ENCODE measurements at places on chromosomes 2 and 18.

GRCh38 chr18:57856557-57857280 lies 53.6 kb upstream of the ATP8B1 start:
- DNase-seq = peak; percentile 97

- DNase-seq = no peak
These were observed 4.2 kb downstream of the OTX1 start for GRCh38 chr2:63054841-63055225.

DNA sequence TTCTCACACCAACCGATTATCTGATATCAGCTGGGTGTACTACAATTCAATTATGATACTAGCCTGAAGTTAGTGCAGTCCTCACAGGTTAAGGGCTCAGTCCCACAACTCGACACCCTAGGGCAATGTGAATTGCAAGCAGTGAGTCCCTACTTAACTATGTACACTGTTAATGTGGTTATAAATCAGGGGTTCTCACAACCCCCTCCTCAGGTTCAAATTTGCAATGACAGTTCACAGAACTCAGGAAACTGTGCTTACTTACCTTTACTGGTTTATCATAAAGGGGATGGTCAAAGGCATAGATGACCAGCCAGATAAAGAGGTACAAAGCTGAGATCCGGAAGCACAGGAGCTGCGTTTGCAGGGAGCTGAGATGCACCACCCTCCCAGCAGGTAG lies 1379.1 kb upstream of the CDH2 start:
- no peak for DNase-seq

DNA sequence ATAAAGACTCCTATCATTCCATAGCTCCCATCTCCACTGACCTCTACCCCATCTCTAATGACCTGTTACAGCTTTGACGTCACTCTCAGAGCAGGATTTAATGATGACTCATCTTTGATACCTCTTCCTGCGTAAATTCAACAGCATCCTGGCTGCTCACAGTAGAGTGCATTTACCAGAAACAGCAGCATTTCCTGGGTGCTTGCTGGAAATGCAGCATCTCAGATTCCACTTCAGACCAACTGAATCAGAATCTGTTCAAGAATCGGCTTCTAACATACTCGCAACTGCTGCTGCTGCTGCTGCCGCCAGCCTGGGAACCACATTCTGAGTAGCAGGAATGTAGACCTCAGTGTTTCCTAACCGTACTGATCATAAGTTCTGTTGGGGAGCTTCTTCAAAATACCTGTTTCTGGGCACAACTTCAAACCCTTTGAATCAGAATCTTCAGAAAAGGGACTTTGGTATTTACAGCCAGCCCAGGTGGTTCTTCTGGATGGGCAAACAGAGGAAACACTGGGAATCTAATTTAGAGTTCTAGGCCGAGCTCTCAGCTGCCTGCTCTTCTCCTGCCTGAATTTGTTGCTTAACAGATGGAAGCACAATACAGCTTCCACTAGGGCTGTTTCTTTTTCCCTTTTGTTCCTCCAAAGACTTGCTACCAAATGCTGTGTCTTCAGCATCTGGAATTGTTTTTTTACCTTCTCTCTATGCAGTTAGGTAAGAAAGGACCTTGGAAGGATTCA lies 241.4 kb downstream of the NCKAP5 start:
- no peak for DNase-seq

GRCh38 chr2:160338901-160339685 lies 139.0 kb upstream of the ITGB6 start:
- DNase-seq = no peak

GRCh38 chr2:54329482-54330161 lies 73.6 kb upstream of the TSPYL6 start:
- no peak for DNase-seq

DNA sequence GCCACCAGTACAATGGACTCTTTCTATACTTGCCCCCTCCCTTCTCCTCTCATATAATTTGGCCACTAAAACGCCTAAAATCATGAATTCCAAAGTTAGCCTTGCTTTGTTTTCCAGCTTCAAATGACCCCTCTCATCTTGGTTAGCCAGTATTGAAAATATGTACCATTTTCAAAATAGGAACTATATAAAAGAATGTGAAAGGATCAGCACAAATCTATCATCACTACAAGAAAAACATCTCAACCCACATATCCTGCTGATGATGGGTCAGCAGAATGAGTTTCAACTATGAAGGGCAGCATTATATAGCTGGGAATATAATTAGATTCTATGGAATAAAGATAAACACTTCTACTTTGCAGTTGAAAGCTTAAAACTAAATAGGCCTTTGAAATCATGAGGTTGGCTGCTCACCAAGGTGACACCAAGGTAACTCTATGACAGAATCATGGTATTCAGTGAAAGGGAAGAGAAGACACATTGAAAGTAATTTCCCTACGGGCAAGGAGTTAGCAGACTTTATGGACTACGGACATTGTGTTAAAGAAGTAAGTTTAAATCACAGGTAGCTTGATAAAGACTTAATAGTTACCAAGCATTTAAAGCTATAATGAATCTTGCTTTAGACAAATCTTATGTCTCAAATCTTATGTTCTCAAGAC lies 873.0 kb downstream of the CPS1 start:
- no peak for DNase-seq

DNA sequence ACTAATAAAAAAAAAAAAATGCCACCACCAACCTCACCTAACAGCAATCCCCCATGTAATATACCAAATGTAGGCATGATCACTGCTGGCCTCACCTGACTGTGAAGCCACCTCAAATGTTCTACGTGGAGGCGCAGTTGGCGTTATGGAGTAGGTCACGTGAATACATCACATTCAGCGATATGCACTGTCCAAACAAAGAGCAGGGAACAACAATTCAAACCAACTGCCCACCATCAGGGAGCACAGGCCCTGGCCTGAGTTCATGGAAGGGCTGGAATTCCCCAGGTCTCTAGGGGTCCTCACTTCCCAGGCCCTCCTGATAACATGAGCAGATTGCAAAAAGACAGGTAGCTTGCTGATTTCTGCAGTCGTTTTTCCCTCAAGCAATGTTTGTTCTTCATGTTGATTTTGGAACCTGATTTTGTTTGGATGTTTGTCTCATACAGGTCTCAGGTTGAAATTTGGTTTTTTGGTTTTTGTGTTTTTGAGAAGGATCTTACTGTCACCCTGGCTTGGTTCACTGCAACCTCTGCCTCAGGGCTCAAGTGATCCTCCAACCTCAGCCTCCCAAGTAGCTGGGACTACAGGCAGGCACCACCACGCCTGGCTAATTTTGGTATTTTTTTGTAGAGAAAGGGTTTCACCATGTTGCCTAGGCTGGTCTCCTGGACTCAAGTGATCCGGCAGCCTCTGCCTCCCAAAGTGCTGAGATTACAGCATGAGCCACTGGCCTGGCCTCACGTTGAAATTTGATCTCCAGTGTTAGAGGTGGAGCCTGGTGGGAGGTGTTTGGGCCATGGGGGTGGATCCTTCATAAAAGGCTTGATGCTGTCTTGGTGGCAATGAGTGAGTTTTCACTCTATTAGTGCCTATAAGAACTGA lies 15.5 kb downstream of the TBC1D8 start:
- DNase-seq = no peak

GRCh38 chr2:12467303-12467702 lies 249.4 kb upstream of the TRIB2 start:
- no peak for DNase-seq

DNA sequence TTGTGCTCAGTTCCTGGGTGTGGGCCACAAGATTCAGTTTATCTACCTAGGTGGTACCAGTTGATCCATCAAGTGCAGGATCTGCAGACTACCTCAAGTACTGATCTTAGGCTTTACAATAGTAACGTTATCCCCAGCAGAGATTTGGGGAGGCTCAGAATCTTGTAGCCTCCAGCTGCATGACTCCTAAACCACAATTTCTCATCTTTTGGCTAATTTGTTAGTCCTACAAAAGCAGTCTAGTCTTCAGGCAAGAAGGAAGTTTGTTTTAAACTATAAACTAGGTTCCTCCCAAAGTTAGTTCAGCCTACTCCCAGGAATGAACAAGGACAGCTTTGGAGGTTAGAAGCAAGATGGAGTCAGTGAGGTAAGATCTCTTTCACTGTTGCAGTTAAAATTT lies 213.5 kb upstream of the PIEZO2 start:
- no peak for DNase-seq

DNA sequence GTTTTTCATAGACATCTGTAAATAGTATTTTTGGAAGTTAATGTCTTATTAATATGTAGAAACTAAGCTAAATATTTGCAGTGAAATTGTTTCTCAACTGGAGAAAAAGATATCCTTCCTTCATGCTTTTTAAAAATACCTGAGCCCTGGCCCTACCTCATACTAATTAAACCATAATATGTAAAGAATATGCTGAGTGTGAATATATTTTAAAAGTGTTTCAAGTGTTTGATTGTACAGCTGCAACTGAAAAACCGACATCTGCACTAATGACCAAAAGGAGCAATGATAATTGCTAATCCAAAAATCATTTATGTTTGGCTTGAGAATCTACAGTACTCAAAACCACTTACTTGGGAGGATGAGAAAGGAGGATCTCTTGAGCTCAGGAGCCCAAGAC lies 156.7 kb downstream of the MBD5 start:
- peak; percentile 38 for DNase-seq

- peak; percentile 73 for DNase-seq
These were observed 61.5 kb upstream of the KLF7 start for GRCh38 chr2:207227062-207227748.

DNA sequence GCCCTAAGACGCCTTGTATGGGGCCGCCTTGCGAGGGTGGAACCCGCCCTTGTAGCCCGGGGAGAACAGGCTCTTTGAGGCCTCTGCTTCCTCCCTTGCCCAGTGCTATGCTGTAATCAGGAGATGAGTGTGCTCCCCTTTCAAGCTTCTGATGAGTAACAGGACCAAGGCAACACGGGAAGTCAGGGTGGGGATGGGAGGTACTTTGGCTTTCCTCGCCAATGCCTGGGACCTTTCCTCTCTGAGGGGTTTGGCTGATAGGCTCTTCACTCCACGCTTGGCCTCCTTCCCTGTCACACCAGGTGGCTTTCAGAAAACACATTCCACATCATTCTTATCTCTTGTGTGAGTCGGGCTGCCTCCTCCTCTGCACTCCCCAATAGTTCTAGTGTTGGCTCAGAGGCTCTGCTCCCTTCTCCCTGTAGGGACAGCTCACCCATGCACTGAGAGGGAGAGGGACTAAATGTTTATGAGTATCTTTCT lies 223.7 kb upstream of the TRIB2 start:
- DNase-seq = no peak

DNA sequence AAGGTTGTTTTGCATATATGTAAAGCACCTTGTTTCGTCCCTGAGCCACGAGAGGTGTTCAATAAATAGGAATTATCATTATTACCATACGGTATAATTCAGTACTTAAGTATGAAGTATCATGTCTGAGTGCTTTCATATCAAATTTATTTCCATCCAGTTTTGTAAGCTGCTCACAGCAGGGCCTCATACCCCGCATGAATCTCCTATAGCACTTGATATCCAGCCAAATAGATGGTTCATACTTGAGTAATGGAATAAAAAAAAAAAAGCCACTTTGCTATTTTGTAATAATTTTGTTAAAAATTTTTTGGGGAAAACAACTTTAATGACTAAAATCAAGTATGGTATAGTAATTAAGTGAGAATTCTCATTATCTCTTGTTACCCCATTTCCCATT lies 160.8 kb upstream of the NOSTRIN start:
- DNase-seq = no peak

GRCh38 chr18:62329691-62330454 lies 4.8 kb downstream of the TNFRSF11A start:
- no peak for DNase-seq

GRCh38 chr2:211877061-211877460 lies 661.5 kb downstream of the ERBB4 start:
- DNase-seq = no peak

GRCh38 chr2:64627860-64628841 lies 25.6 kb downstream of the SERTAD2 start:
- no peak for DNase-seq

DNA sequence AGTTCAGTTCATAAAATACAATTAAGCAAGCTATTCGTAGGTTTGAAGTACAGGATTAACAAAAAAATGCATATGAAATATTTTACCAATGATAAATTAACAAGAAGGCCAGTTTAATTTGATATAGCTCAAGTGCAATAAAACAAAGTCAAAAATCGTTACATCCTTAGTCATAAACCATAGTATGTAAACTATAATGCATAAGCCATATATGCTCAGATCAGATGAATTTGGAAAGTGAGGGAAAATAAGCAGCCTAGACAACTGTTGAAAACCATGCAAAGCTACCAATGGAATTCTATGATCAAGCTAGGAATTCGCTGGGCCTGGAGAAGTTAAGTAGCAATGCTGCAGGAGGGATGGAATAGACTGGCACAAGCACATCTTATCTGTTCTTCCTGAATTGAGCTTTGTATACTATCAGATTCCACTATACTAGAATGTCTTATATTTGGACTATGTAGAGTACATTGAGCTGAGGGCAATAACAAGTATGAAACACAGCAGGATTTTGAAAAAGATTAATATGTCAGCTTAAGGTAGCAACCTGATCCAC lies 682.0 kb downstream of the IRS1 start:
- DNase-seq = no peak

GRCh38 chr2:180990794-180991193 lies 10.4 kb downstream of the UBE2E3 start:
- DNase-seq = no peak

- DNase-seq = no peak
These were observed 8.6 kb upstream of the ST6GAL2 start for GRCh38 chr2:106894545-106894944.

DNA sequence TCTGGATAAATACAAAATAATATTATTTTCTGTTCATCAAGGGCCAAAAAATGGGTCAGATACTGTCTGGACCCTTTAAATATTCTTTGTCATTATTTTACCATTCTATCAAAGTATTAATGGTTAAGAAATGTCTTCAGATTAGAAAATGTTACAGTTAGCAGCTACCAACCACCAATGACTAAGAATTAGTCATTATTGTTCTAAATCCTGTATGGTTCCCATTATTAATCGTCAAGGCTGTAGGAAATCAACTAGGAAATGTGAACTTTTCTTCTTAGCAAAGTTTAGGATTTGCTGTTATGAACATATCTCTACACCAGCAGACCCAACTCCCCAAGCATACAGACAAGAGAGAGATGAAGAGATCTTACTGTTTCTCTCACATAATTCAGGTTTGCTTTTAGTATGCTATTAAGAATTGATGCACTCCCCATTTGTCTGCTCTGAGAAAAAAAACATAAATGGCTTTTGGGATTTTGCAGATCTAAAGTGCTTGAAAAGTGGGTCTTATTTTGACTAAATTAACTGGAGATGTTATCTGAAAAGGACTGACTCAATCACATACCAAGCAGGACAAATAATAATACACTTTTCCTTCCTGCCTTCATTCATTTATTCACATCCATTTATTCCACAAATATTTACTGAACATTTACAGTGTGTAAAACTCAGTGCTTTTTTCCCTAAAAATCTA lies 147.7 kb downstream of the PPP1R1C start:
- DNase-seq = no peak

Data from DMS79 (cell line).